ENCODE measurements at places on chromosomes 2 and 18. TPM values are rescaled to one million over a fixed set of nuclear protein-coding genes. Genes with fewer than 3 reads are reported as not detected.

The SERPINB5 gene
- total RNA-seq = not detected

The OSBPL1A gene
- total RNA-seq = 0.68 TPM

The TMEM247 gene
- total RNA-seq = not detected

The PRKAG3 gene
- not detected for total RNA-seq

Data from T-helper 2 cell treated with Interferon-gamma antibody and Interleukin-4, amounts not matched to agents 100 ng/mL and 5 ng/mL, for 36 hours (primary cell).